ENCODE measurements at places on chromosomes 7 and 10. TPM values are rescaled to one million over a fixed set of nuclear protein-coding genes. Genes with fewer than 3 reads are reported as not detected.

The RARRES2 gene
- total RNA-seq, result not detected

The ASB13 gene
- 10.8 TPM for total RNA-seq

The ZC3HAV1L gene
- total RNA-seq, result 14.5 TPM

The GARS1 gene
- total RNA-seq, result 270 TPM

The CNNM1 gene
- 0.59 TPM for total RNA-seq

The CPA4 gene
- total RNA-seq, result 1.6 TPM

The OR2A12 gene
- not detected for total RNA-seq

The CALHM1 gene
- not detected for total RNA-seq

The PFKFB3 gene
- total RNA-seq, result 6.2 TPM

The ARMH3 gene
- 5.9 TPM for total RNA-seq

The MINPP1 gene
- 29.1 TPM for total RNA-seq

The EBF3 gene
- 22.5 TPM for total RNA-seq

The TMEM273 gene
- total RNA-seq, result not detected

The CCDC126 gene
- total RNA-seq, result 7.0 TPM

The CALML5 gene
- not detected for total RNA-seq

The EPHA1 gene
- total RNA-seq, result not detected

The GBX1 gene
- not detected for total RNA-seq

The THNSL1 gene
- total RNA-seq, result 2.6 TPM

The HOGA1 gene
- total RNA-seq, result 2.5 TPM

The TRIM50 gene
- not detected for total RNA-seq

The NPC1L1 gene
- total RNA-seq, result not detected

The KLHL7 gene
- total RNA-seq, result 29.9 TPM

The CCL24 gene
- total RNA-seq, result not detected

The GPR15LG gene
- total RNA-seq, result not detected

The IDI2 gene
- total RNA-seq, result under 0.01 TPM

The CUZD1 gene
- 0.59 TPM for total RNA-seq

The PLEKHS1 gene
- not detected for total RNA-seq

The SPDYE6 gene
- not detected for total RNA-seq

The FGFR2 gene
- not detected for total RNA-seq

The PLXNA4 gene
- total RNA-seq, result 2.2 TPM

The BCCIP gene
- total RNA-seq, result 46.3 TPM

The OR2A42 gene
- not detected for total RNA-seq

The PLXDC2 gene
- 0.37 TPM for total RNA-seq

The UPK3B gene
- not detected for total RNA-seq

The BMI1 gene
- total RNA-seq, result 60.4 TPM

The SPDYE2B gene
- total RNA-seq, result not detected

The CPED1 gene
- 47.9 TPM for total RNA-seq

The SFMBT2 gene
- total RNA-seq, result 3.1 TPM

The PAX4 gene
- total RNA-seq, result not detected

The ERVW-1 gene
- not detected for total RNA-seq

The HMX3 gene
- not detected for total RNA-seq

The LIPJ gene
- 0.73 TPM for total RNA-seq

The AKR1C3 gene
- 139 TPM for total RNA-seq

The FEZF1 gene
- total RNA-seq, result not detected

The PIK3CG gene
- total RNA-seq, result not detected

The MAP3K8 gene
- 5.3 TPM for total RNA-seq

The DNAH11 gene
- under 0.01 TPM for total RNA-seq

The ASZ1 gene
- total RNA-seq, result not detected

The GIMAP5 gene
- total RNA-seq, result not detected

The FAM25G gene
- not detected for total RNA-seq

The MMRN2 gene
- 4.7 TPM for total RNA-seq
